ENCODE measurements at places on chromosomes 1 and 21. TPM values are rescaled to one million over a fixed set of nuclear protein-coding genes. Genes with fewer than 3 reads are reported as not detected.

The PAPPA2 gene
- not detected for polyA plus RNA-seq

GRCh38 chr1:205515781-205516253 lies 11.3 kb downstream of the CDK18 start:
- H3K27ac ChIP-seq = no peak overlapping the region
- no peak overlapping the region for H3K4me3 ChIP-seq
- no peaks in the 10 kb centered on the region for H3K36me3 ChIP-seq
- no peaks in the 10 kb centered on the region for H3K4me1 ChIP-seq
- DNase-seq = no peak

DNA sequence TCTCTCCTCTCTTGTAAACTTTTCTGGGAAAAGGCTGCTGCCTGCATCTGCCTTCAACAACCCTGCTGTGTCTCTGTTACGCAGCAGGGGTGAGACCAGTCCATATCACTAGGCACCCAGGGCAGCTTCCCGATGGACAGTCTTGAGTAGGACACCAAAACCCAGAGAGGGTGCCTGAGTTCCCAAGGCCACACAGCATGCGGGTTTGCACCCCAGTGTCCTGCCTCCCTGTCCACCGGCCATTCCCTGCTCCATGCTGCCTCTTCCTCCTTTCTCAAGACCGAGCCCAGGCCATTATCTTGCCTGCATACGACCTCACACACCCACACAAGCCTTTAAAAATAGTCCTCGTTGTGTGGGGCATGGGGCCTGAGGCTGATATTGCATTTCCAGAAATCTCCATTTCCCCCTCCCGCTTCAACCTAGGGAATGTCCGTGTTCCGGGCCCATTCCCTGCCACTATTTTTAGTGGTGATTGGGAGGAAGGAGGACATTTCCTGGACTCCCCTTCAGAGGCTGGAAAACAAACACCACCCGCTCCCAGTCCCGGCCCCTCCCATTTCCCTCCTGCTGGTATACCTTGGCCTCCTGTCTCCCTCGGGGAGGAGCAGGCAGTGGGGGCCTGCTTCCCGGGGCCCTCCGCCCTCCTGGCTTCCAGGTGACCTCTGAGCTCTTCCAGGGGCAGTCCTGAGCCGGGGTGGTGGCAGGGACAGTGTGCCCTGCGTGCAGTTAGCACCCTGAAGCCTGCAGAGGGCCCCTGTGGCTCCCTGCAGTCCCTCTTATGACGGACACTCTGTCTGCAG lies 132.4 kb upstream of the TMEM51 start:
- H3K4me3 ChIP-seq = no peak overlapping the region
- no peaks in the 10 kb centered on the region for H3K4me1 ChIP-seq
- no peak for DNase-seq
- H3K27me3 ChIP-seq = no peaks in the 10 kb centered on the region
- no peak overlapping the region for H3K27ac ChIP-seq

The EVA1B gene
- 1.9 TPM for polyA plus RNA-seq

The GNAI3 gene
- polyA plus RNA-seq = 14.1 TPM

The RNF186 gene
- polyA plus RNA-seq = 0.41 TPM

DNA sequence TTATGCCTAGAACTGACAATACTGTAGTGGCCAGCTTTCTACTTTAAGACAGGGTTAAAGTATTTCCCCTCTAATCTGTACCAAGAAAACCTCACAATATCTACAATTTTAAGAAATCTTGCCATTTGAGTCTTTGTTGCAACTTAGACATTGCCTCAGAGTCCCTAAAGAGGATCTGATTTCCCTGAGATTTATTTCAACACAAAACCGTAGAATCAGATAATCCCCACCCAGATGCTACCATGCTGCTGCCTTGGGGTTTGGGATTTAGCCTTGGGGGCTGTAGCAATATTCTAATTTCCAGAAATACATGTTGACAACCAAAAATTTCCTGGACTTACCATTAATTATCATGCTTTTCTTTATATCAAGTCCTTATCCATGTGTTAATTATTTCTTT lies 50.3 kb upstream of the DENND1B start:
- no peaks in the 10 kb centered on the region for H3K36me3 ChIP-seq
- H3K27ac ChIP-seq = no peak overlapping the region
- H3K4me3 ChIP-seq = no peak overlapping the region
- no peaks in the 10 kb centered on the region for H3K27me3 ChIP-seq

DNA sequence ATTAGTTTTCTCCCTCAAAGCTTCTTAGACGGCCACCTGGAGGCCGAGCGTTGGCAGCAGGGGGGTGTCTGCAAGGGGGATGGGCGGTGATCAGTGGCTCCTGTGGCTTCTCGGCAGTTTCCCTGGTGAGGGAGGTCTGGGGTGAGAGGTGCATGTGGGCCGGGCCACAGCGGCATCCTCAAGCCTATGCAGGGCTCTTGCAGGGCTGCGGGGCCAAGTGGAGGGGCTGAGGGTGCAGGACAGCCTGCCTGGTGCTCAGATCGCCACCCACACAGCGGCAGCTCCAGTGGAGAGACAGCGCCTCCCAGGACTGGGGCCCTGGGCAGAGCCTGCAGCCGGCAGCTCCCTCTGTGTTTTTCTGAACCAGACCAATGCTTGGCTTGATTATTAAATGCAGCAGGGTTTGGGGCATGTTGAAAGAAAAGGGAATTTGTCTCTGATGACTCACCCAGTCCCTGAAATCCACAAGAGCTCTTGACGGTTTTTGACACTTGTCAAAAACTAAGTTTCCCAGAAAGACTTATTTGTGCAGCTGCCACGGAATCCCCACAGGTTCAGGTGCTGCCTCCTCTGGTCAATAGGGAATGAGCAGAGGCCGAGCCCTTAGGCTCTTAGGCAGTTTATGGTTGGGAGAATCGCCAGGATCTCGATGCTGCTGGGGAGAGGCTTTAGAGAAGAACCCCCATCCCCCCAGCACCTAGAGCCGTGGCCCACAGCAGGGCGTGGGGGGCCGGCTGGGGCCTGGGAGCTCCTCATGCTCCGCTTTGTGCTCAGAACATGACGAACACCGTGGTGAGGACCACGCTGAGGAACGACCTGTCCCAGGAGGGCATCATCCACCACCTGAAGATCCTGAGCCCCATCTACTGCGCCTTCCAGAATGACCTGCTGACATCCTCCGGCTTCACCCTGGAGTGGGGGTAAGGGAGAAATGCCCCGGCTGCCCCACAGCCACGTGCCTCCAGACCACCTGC lies 54.7 kb downstream of the UMODL1 start:
- H3K27me3 ChIP-seq = no peaks in the 10 kb centered on the region
- H3K4me3 ChIP-seq = no peak overlapping the region
- H3K27ac ChIP-seq = no peak overlapping the region

DNA sequence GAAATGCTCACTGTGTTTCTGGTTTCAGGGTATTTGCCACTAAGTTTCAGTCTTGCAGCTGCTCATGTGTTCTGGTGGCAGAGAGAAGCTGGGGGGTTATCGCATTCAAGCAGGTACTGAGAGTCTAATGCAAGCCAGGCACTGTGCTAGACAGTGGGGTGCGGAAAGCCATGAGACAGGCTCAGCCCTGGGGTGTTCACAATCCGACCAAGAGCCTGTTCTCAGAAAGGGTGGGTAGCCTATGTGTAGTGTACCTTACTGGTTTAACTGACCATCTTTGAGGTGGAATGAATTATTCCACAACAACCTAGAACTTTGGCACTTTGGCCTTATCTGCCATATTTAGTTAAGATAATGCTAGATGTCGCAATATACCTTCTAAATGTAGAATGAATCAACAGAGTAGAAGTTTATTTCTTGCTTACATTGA lies 55.3 kb upstream of the ROR1 start:
- H3K27ac ChIP-seq = no peak overlapping the region
- DNase-seq = no peak
- H3K4me1 ChIP-seq = no peaks in the 10 kb centered on the region
- no peaks in the 10 kb centered on the region for H3K36me3 ChIP-seq
- H3K4me3 ChIP-seq = no peak overlapping the region

The TEDDM1 gene
- polyA plus RNA-seq = not detected

- no peaks in the 10 kb centered on the region for H3K4me1 ChIP-seq
- H3K27me3 ChIP-seq = no peaks in the 10 kb centered on the region
- no peaks in the 10 kb centered on the region for H3K36me3 ChIP-seq
- no peak overlapping the region for H3K4me3 ChIP-seq
Observed at GRCh38 chr21:39670701-39671100, 58.0 kb downstream of the B3GALT5 start.

The ICOSLG gene
- polyA plus RNA-seq = 4.9 TPM
